NCI-H526 treated with DMSO at 0.1 percent for 48 hours (cell line): ENCODE measurements at places on chromosomes 13 and 19.

DNA sequence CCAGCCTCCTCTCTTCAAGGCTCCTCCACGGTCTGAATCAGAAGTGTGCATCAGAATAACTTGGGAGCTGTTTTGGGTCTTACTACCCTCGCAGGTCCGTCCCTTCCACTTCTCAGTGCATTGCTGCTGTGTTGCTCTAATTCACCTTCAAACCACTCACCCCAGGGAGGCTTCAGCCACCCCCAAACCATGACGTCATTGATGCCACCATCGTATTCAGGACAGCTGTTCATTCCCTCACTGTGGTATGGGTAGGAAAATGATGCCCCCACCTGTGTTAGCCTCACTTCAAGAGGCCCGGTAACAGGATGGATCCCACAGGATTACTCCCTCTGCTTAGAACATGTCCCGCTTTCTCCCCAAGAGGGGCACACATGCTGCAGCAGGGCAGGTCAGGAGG lies 1005.7 kb downstream of the UQCRFS1 start:
- no peak for DNase-seq

DNA sequence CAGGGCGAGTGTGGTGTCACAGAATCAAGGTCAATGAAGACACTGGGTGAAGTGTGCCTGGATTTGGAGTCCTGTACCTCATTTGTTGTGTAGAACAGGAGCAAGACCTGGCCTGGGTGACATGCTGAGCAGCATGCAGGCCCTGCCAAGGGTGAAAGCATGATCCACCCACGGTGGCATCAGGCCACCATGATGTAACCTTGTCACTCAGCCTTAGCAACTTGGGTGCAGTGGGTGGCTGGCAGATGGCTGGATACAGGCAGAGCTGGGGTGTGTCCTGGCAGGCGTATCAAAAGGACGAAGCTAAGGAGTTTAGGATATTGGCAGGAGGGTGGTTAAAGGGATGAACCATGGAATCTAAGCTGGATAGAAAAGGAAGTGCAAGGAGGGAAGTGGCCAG lies 10.3 kb downstream of the THSD1 start:
- no peak for DNase-seq

DNA sequence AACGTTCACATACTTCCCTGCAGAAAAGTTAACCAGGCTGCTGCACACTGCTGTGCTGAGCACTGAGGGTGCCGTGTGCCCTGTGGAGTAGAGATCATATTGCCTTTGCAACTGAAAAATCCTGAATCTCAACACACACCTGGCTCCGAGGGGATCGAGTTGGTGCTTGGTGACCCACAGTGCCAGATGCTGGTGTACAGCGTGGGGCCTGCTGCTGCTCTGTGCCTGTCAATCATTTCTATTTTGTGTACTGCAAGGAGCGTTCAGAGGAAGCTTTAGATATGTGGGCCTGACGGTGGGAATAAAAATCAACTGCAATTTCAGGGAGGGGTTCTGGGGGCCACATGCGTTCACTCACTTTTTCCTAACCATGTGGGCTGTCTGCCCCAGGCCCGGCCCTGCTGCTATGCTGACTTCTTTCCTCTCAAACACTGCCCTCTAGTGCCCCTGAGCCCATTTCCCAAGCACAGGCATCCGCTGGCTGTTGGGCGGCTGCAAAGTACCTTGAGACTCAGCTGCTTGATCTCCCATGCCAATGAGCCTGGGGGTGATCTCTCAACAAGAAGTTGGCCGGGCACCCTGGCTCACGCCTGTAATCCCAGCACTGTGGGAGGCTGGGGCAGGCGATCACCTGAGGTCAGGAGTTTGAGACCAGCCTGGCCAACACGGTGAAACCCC lies 9.7 kb upstream of the LENG8 start:
- no peak for DNase-seq

- DNase-seq, result no peak
Observed at GRCh38 chr13:31036731-31037695, 104.6 kb downstream of the TEX26 start.

- no peak for DNase-seq
Observed at GRCh38 chr13:100022798-100023197, 41.2 kb downstream of the ZIC2 start.

GRCh38 chr19:15037586-15037985 lies 11.7 kb upstream of the CASP14 start:
- no peak for DNase-seq

DNA sequence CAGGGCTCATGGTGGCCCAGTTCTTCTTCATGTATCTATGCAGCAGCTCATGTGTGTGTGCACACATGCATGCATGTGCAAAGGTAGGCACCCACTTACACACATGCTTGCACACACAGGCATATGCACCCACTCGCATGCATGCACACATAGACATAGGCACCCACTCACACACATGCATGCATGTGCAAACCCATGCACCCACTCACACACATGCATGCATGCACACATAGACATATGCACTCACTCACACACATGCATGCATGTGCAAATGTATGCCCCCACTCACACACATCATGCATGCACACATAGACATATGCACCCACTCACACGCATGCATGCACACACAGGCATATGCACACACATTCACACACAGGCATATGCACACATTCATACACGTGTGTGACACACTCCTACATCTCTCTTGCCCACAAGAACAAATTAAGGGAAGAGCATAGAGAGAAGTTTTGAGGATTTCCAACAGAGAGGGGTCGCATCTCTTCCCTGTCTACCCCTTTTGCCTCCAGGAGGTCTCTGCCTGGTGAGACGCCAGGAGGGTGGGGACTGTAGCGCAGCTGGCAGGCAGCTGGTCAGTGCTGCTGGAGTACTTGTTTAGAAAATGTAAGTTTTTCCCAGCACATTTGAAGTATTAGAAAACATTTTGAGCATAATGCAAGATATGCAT lies 63.9 kb upstream of the ARHGEF7 start:
- DNase-seq, result no peak

DNA sequence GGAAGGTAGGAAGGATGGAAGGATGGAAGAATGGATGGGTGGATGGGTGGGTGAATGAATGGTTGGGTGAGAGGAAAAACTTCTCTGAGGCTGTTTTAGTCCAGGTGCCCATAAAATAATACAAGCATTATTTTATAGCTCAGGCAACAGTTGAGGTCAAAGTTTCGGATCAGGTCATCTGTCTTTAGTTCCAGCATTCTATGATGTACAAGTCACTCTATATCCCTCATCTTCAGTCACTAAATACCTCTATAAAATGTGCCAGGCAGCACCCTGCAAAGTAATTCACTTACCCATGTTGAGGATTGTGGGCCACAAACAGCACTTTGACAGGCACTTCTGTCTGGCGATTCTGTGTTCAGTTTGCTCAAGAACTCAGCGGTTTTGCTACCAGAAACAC lies 66.0 kb downstream of the EPSTI1 start:
- no peak for DNase-seq

- no peak for DNase-seq
Observed at GRCh38 chr19:1998712-1999708, 16.5 kb downstream of the BTBD2 start.

DNA sequence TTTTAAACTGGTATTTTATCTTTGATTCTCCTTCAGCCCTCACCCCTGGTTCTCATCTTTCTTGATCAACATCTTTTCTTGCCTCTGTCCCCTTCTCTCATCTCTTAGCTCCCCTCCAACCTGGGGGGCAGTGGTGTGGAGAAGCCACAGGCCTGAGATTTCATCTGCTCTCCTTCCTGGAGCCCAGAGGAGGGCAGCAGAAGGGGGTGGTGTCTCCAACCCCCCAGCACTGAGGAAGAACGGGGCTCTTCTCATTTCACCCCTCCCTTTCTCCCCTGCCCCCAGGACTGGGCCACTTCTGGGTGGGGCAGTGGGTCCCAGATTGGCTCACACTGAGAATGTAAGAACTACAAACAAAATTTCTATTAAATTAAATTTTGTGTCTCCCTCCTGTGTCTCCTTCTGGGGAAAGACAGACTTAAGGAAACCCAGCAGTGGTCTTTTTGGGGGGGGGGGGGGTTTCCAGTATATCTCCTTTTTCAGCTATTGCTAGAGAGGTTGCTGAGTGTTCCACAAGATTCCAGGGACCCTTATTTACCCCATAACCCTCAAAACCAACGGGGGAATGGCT lies 1.5 kb upstream of the RAD23A start:
- no peak for DNase-seq

- DNase-seq, result no peak
Observed at GRCh38 chr19:43544077-43544476, 11.1 kb downstream of the ZNF575 start.

- DNase-seq, result no peak
Observed at GRCh38 chr13:24272452-24273161, 36.8 kb upstream of the C1QTNF9 start.

- DNase-seq, result no peak
Observed at GRCh38 chr19:45154064-45154827, 6.5 kb downstream of the NKPD1 start.

DNA sequence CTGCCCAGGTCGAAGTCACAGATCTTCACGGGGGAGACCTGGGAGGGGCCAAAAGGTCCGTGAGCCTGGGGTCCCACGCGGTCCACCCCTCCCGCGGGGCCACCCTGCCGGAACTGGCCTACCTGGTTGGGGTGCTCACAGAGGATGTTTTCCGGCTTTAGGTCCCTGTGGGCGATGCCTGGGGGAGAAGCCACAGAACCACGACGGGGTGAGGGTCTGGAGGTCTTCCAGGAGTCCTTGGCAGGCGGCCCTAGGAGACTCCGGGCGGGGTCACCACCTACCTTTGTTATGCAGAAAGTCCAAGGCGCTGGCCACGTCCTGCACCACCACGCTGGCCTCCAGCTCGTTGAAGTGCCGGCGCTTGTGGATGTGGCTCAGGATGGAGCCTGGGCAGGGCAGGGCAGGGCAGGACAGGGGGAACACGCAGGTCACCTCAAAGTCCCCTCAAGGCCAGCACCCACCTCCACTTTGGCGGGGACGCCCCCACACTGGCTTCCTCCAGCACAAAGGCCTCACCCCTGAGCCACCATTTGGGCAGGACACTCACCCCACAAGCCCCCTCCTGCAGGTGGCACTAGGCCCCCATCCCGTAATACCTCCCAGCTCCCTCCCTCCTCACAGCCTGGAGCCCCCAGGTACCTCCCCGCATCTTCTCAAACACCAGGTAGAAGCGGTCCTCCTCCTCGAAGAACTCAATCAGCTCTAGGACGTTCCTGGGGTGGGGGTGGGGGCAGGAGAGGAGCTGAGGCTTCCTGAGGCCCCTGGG lies 8.4 kb downstream of the MKNK2 start:
- no peak for DNase-seq

- DNase-seq, result no peak
Observed at GRCh38 chr19:30428844-30429243, 56.7 kb downstream of the ZNF536 start.

- DNase-seq, result no peak
Observed at GRCh38 chr13:80630685-80631121, 289.8 kb upstream of the SPRY2 start.

DNA sequence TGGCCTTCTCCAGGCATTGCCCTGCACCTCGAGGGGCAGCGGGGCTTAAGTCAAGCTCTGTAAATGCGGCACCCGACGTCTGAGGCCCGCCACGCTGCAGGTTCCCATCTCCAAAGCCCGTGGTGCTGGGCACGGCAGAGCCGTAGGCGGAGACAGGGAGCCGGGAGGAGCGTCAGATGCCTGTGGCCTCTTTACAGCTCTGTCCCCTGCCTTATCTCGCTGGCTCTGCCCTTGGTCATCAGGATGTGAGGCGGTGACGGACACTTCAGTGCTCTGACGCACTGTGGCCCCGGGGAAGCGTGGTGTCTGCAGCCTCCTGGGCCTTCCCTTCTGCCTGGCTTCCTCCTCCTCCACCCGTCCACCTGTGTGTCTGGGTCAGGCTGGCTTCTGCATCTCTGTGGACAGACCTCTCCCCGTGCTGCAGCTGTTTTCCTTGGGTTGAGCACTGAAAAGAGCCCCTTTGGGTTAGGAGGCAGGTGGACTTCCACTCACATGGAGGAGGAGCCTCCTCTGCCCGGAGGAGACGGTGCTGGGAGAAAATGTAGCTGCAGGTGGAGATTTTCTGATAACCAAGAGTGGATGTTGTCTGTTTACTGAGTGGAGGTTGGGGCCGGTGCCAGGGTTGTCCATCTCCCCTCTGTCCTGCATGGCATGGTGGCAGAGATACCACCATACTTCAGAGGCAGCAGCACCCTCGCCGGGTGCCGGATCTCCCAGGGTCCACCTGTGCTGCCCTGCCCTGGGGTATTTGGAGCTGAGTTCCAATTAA lies 14.6 kb downstream of the MCF2L start:
- DNase-seq, result peak; percentile 51

DNA sequence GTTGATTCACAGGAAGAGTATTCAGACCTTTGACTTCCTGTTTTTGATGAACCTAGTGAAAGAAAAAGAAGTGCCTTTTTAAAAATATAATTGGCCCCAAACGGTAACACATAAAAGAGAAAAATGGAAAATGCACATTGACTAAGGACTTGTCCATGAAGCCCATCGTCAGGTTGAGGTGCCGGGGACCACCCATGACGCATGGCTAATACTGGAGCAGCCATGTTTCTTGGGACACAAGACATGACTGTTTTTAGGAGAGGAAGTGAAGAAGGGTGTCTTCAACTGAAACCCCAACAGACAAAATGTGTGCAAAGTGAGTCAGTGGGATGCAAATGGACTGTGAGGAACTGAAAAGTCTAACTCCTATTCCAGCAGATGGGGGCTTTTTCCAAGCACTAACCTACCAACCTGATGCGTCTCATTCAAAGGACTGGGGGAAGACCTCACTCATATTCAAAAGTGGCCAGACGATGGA lies 459.4 kb downstream of the FOXO1 start:
- no peak for DNase-seq

DNA sequence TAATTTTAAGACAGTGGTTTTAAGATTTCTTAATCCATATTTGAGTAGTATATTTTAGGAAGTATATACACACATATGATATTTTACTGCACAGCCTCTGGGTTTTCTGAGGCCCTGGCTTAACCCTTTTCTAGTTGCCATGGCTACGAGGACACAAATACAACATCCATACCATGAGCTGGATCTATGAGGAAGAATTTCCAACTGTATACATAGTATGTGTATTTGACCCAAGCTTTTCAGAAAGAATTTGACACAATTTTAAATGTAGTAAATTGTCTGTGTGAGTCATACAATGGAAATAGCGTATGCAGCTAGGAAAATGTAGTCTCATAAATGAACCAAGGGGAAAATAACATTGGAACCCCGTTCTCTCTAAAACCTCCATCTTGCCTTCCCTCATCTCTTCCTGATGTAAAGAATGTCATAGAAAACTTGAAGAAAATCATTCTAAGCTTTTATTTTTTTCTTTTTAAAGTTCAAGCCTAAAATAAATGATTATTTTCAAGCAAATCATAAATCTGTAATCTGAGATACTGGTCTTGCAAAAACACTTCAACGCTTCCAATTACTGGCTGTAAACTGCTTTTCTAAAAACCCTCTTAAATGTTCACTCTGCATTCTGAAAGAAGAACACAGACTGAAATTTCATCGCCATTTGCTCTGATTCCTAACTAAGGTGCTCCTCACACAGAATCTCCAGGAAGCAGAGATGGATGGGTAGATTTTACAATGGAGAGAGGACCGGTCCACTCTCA lies 172.4 kb downstream of the LACC1 start:
- no peak for DNase-seq
